ENCODE measurements at places on chromosomes 5 and 9.

DNA sequence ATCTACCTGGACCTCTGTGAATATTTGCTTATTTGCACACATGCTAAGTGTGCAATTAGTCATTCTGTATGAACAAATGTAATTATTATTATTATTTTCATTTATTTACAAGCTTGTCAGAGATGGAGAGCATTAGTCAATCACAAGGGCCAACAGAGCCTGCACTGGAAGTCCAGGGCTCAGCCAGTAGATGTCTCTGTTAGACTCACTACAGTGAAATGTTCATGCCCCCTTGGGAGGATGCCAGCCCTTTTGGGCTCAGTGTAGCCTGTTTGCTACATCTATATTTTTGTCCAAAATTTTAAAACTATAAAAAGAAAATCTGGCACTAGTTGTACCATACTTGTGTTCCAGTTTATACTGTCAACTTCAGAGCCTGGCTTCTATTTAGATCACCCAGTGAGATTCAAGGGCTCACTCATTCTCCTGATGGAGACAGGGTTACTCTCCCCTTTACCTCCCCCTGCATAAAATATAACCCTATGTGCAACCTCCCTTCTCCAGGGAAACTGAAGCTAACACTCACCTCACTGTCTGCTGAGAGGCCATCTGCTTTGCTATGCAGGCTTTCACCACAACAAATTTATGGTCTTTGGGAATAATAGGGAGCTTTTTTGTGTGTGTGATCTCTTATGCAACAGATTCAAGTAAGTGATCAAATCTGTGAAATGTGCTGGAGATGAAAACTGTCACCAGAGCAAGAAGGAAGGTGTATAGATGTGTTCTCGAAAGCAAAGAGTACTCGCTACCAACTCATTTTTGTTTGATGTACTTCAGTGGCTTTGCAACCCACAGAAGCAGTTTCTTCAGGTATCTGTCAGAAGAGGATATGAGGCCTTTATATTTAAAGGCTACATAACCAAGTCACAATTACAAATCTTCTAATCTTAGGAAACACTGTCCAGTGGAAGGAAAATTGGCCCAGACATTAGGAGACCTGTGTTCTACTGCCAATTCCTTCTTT, 99.9 kb upstream of the TLE4 start:
- no peak for DNase-seq

GRCh38 chr9:79641070-79641469, 69.3 kb downstream of the TLE4 start:
- no peak for DNase-seq

DNA sequence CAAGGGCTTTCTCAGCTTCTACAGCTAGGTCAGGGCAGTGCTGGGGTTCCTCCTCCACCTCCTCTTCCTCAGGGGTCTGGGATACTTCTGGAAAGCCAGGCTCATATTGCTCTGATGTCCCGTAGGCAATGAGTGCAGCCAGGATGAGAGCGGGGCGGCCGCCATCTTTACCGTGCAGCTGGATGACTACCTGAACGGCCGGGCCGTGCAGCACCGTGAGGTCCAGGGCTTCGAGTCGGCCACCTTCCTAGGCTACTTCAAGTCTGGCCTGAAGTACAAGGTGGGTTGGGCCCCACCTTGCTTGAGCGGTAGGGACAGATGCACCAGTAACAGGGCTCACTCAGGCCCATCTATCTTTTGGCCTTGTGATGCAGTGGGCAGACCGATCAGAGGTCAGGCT, 34.8 kb downstream of the GSN start:
- no peak for DNase-seq

DNA sequence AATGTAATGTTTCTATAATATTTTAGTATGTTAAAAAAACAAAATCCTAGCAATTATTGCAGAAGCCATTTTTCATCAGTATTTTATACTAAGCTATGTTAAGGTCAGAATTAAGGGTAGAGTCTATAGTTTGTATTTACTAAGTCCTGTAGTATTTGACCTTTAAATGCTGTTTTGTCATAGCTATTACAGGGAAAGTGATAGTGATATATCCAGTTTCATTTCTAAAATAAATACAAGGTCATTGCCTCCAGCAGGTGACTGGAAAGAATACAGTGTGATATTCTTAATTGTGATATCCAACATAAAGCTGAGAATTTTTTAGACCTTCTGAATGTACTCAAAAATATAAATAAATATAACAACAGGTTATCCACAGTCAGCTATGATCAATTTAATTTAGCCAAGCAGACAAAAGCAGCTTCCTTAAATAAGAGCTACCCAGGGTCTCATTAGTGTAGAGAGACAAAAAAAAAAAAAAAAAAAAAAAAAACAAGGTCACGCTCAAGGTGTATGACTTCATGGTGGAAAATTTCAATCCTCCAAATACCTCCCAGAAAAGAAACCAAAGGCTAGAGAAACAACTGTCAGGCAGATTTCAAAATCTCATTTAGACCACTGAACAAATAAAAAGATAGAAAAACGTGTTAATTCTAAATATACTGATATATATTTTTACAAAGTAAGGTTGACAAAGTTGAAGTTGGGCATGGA, 278.7 kb downstream of the HCN1 start:
- DNase-seq, result no peak

Measured in stimulated activated CD8-positive, alpha-beta memory T cell treated with anti-CD3 and anti-CD28 coated beads, Interleukin-7, amount 100 ng/mL, for 1 hour (primary cell).